ENCODE measurements at places on chromosomes 3 and 15.
A peak's percentile ranks its signal among the peaks of the same experiment; 100 is the strongest.

GRCh38 chr3:172606021-172606420, 82.8 kb upstream of the TNFSF10 start:
- DNase-seq: no peak

DNA sequence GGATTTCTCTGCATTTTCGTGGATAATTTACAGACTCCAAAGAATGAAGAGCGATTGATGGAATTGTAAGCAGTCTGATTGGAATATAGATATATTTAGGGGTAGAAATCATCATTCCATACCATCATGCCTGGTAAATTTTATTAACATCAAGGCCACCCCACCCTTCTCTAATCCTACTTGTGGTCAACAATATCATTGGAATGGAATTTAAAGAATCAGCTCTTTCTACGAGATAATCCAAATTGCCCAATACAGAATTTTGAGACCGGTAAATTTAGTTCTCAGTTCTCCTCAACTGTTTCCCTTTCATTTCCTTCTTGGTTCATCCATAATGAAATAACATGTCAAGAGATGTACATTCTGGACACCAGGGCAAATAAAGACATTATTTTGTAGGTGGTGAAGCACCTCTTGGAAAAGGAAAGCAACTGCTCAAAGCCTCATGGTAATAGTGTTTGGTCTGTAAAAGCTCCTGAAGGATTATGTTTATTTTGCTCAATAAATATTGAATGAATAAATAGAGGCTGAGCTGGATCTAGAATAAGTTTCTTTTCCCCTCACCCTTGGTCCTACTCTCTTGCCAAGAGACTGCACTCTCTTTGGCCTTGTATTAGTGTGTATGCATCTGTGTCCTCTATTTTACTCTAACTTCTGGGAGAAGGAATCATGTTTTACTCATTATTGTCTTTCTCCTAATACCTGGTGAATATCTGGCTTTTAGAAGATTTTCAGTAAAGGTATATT, 133.7 kb upstream of the BCL6 start:
- DNase-seq: no peak

DNA sequence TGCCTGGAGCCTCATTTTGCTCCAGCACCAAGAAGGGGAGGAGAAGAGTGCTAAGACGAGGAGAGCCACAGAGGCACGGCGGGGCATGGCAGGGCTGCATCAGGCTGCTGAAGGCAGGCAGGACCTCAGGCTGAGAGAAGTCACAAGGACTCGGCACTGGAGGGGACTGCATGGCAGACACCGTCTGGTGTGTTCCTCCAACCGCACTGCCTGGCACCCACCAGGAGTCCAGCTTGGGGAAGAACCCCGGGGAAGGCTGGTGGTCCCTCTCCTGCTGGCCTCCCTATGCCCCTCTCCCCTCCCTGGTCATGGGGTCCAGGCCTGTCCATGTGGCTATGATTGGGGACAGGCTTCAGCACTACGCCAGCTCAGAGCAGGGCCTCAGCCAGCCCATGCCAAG, 153.2 kb upstream of the MEF2A start:
- no peak for DNase-seq

DNA sequence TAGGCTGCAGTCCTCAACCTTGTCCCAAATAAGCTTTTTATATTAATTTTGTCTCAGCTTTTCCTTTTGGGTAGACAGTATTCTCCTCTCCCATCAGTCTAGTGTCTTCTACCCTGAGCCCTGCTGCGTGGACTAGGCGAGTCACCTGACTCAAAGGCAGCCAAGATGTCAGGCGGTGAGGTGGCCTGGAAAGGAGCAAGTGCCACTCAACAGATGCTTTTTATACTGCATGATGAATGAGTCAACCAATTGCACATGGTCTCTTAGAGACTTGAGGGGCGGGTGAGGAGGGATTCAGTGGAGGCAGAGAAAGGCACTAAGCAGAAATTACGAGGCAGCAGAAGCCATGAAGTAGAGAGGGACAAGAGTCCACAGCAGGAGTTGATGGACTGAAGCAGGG, 95.9 kb downstream of the FRMD4B start:
- DNase-seq: no peak

DNA sequence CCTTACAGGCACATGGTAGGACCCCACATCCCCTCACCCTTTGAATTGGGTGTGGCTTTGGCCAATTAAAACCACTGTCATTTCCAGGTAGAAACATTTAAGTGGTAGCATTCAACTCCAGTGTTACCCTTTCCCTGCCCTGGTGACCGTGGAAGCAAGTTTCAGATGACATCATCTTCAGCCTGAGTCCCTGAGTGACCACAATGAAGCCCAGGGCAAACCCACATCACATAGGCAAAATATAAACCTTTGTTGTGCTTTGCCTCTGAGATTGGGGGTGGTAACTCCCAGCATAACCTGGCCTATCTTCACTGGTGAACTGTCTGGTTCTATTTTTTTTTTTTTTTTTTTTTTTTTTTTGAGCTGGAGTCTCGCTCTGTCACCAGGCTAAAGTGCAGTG, 404.0 kb upstream of the WNT5A start:
- no peak for DNase-seq

DNA sequence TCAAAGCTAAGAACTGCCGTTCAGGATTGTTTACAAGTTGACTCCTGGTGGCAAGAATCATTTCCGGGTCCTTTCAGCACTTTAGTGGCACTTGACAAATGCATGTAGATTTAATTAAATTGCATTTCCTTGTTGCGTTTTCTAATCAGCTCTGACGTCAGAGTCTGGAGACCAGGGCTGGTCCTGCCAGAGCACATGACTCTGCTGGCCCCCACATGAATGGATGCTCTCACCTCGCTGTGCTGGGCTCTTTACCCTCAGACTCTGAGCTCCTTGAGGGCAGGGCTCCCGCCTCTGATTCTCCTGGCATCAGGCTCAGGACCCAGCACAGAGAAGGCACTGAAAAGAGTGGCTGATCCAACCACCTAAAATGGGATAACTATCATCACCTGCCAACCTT, 69.4 kb downstream of the FEM1B start:
- DNase-seq: no peak

- DNase-seq: peak; percentile 17
These were observed 225 bp downstream of the RHOA start for GRCh38 chr3:49411535-49411967.

DNA sequence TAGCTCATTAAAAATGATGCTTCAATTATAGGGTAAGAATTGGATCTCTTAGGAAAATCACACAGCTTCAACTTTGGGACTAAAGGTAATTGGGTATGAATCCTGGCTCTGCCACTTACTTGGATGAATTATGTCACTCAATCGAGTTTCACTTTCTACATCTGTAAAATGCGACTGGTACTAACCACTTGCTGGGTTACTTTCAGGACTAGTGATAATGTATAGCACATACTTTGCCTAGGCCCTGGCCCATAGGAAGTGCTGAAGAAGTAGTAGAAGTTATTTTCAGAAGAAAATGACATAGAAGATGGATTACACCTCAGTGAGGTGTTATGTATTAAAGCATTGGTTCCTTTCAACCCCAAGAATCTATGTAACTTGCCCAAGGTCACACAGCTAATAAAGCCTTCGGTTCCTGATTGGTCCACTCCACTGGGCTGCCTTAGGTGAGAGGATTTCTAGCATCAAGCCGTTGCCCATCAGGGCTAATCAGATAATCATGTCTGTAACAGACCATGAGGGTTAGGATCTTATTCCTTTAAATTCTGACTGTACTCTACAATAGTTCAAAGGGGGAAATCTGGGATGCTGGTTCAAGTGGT, 29.4 kb upstream of the AP4E1 start:
- no peak for DNase-seq

DNA sequence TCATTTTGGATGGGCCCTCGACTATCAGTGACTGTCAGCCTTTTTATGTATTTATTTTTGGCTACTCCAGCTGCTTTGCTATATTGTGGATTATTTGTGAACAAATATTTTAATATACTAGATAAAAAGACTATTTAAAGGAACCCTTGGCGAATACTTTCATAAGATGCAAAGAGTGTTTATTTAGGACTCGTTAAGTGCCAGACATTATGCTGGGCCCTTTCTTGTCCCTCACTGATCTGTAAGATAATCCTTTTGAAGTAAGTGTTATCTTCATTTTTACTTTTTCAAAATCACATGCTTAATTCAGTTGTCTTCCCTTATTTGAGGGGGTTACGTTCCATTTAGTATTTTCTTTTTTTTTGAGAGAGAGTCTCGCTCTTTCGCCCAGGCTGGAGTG, 376.8 kb upstream of the C2CD4B start:
- DNase-seq: no peak

DNA sequence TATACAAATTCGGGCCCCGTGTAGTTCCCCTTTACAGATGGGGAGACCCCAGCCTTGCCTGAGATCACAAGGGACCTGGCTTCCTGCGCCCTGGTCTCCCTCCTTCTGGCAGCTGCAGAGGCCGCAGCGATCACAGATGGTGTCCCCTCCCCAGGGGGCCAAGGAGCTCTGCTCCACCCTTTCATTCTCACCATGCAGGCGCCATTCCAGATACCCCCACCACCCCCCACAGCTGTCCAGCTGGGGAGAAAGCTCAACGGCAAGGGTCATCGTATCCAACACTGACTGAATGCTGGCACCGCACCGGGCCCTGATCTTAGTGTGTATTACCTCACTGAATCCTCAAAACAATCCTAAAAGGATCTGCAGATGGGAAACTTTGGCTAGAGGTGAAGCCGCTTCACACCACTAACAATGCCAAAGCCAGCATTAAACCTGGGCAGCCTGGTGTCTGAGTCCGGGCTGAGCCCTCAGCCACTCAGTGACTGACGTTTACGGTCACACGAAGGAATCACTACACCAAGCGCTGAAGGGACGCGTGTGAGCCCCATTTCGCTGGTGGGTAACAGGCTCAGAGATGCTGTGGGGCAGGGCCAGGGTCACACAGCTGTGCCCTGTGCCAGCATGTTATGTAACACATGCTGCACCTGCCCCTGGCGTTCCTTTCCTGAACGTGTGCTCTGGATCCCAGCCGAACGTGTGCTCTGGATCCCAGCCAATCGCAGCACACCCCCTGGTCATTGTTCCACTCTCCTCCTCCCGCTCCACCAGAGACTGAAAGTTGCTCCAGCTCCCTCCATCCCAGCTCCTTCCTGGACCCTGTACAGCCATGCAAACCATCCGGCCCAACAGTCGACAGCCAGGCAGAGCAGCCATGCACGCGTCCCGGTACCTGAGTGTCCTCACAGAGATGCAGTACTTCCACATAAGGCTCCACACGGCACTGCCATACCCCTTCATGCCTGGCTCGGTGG, 51.8 kb downstream of the IQSEC1 start:
- no peak for DNase-seq

DNA sequence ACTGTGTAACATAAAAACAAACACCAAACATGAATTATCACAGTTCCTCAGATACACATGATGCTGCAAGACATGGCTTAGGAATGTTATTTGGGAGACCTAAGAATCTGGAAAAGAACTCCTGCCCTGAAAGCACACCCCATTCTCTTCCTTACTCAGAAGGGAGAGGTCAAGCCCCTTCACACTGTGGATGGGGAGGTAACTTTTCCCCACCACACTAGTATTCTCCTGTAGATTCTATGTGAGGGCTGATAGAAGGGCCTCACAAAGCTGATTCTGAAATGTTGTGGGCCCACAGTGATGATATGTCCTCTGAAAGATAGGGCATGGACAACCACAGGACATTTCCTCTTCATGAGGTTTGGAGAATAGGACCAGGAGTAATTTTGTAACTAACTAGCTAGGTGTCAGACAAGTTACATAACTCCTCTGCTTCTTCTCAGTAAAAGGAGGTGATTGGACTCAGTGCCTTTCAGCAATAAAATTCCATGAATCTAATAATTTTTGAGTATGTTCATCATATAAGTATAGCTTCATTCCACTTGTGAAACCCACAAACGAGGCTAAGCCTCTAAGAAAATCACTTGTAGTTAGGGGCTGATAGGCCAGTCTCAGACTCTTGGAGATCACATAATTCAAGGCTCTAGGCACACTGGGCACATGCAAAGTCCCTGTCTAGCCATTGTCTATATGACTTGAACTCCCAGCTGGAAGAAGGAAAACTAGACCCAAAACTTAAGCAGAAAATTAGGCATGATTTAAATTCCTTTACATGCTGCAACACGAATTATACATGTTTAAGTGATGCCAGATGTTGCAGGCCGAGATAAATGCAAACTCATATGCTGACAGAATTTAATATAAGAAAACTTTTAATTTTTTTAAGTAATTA, 7.5 kb downstream of the PTX3 start:
- DNase-seq: no peak

- DNase-seq: no peak
These were observed 35.4 kb upstream of the ARHGEF26 start for GRCh38 chr3:154085799-154086198.

DNA sequence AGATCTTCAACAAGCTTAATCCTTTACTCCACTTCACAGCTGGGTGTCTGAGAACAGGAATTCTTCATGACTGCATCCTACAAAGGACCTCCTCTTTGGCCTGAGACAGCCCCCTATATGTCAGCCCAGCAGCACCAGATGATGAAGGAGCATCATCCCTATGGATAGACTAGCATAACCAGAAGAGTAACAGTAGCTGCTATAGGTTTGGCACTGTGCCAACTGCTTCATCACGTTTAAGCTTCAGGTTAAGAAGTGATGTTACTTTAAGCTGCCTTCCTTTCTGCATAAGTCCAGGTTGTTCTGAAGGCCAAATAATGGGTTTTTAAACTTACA, 50.6 kb downstream of the CMSS1 start:
- no peak for DNase-seq

DNA sequence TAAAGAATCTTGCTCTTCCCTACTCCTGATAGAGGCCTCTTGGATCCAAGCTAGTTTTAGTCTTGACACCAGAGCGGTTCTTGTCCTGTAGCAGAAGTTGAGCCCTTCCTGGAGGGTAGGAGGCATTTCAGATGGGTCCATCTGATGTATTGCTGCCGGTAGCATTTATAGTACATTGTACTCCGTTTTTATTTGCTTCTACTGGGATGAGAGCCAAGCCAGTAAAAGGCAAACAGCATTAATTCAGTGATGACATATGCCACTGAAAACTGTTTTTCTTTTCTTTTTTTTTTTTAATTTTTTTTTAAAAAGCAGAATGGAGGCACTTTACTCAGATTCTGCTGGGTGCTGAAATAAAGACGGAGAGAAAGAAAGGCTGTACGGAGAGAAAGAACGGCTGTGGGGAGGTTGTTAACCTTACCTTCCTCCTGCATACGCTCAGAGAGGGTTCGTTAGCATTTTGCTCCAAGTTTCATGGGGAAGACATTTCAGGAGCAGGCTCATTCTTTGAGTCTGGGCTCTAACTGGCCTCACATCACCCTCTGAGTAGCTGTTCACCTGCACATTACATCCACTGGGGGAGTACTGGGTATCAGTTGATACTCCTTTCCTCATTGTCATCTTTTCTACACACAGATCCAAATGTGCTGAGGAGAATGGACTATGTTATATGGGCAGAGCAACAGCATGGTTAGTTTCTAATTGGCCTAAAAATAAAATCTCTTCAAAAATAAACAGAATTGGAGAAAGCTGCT, 161.5 kb downstream of the FEZF2 start:
- DNase-seq: no peak

DNA sequence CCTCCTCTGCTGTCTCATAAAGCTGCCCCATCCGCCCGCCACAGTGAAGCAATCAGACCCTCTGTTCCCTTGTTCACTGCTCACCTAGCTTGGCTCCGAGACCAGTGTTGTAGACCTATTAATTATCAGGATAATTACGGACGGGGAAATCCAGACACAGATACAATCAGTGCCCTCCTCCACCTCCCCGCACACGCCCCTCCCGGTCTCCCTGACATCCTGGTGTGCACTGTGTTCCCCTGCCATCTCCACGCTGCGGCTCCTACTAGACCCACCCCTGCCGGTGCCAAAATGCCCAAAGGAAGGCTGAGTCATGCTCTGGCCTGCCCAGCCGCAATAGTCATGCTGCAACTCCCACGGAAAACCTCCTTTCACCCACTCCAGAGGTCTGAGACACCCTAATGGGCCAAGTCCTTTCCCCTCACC, 277.3 kb upstream of the TLE3 start:
- no peak for DNase-seq

GRCh38 chr3:156579427-156579851, 24.5 kb upstream of the SSR3 start:
- DNase-seq: no peak

Measured in stimulated activated CD8-positive, alpha-beta memory T cell treated with anti-CD3 and anti-CD28 coated beads, Interleukin-4, amount 100 ng/mL, for 1 hour (primary cell).